Smooth muscle cell of trachea (primary cell): ENCODE measurements at places on chromosomes 12 and 14. TPM values are rescaled to one million over a fixed set of nuclear protein-coding genes. Genes with fewer than 3 reads are reported as not detected.

The SYCP3 gene
- total RNA-seq, result 0.17 TPM in 1 of 2 replicates, not detected in the other

The POTEM gene
- not detected in 2 replicates for total RNA-seq

The GSC gene
- total RNA-seq, result 0.33 TPM in 1 of 2 replicates, not detected in the other

The KRT74 gene
- not detected in 2 replicates for total RNA-seq

The NUP107 gene
- 37.7 and 80.4 TPM in 2 replicates for total RNA-seq

The CDKN1B gene
- total RNA-seq, result 42.8 and 43.5 TPM in 2 replicates

The LAG3 gene
- 0.15 and 0.17 TPM in 2 replicates for total RNA-seq

The AGAP2 gene
- 0.15 and 0.50 TPM in 2 replicates for total RNA-seq

The KRT83 gene
- not detected in 2 replicates for total RNA-seq

The GPR135 gene
- 3.9 and 4.1 TPM in 2 replicates for total RNA-seq

The LACRT gene
- total RNA-seq, result not detected in 2 replicates

The KRT78 gene
- not detected in 2 replicates for total RNA-seq

The NTF3 gene
- total RNA-seq, result 0.50 TPM in 1 of 2 replicates, not detected in the other

The CLEC14A gene
- 2.2 and 15.9 TPM in 2 replicates for total RNA-seq

The CPNE6 gene
- total RNA-seq, result not detected in 2 replicates

The FAM181A gene
- total RNA-seq, result not detected in 2 replicates

The EML1 gene
- 72.9 and 163 TPM in 2 replicates for total RNA-seq

The CRADD gene
- total RNA-seq, result 16.0 and 19.1 TPM in 2 replicates

The IL26 gene
- total RNA-seq, result not detected in 2 replicates

The ANKRD33 gene
- 0.15 and 0.33 TPM in 2 replicates for total RNA-seq

The AKAP6 gene
- total RNA-seq, result 0.29 and 0.50 TPM in 2 replicates

The RNU7-1 gene
- not detected in 2 replicates for total RNA-seq

The NUAK1 gene
- 3.2 and 4.5 TPM in 2 replicates for total RNA-seq

The RND1 gene
- under 0.01 and 0.33 TPM in 2 replicates for total RNA-seq

The ST8SIA1 gene
- total RNA-seq, result 9.9 and 11.9 TPM in 2 replicates

The PCBP2 gene
- total RNA-seq, result 292 and 502 TPM in 2 replicates

The WNK1 gene
- total RNA-seq, result 101 and 121 TPM in 2 replicates

The LRRK2 gene
- 12.1 and 15.3 TPM in 2 replicates for total RNA-seq

The HOXC10 gene
- total RNA-seq, result not detected in 2 replicates

The LRRC43 gene
- total RNA-seq, result 1.0 and 3.3 TPM in 2 replicates

The DNAH10 gene
- total RNA-seq, result 0.15 and 0.17 TPM in 2 replicates

The TSPAN19 gene
- under 0.01 TPM in 1 of 2 replicates, not detected in the other for total RNA-seq

The TMEM132D gene
- not detected in 2 replicates for total RNA-seq
